ENCODE measurements at places on chromosomes 1 and 21.

DNA sequence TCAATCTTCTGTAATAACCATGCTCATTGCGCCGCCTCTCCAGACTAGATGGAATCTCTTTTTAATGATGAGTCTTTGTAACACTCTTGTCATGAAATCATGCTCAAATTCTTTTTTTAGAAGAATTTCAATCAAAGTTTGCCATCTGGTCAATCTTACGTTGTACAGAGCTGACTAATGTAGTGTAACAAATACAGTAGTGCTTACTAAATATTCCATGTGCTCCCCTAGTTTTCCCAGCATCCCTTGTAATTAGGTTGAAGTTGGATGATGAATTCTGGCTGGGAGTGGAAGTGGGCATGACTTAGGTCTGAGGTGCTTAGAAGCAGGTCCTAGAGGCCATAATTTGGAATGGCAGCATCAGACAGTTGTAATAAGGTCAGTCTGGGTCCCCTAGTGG lies 309.1 kb upstream of the SNX7 start:
- DNase-seq = no peak

DNA sequence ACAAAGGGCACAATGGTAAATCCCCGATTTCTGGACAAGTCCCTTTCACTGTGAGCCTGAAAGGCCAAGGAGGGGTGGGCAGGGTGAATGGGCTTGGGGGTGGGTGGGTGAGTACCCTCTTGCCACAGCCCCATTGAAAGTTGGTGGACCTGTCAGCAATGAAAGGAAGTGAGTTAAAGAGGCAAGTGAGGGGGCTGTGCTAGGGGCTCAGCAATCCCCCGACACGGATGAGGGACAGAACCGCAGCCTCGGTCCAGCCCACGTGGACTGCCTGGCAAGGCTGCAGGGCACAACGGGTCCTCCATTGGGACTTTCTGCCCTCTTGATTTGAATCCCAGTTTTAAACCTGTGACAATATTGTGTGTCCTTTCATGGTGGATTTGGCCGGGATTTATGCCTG lies 255.3 kb downstream of the FOXD2 start:
- DNase-seq = no peak

GRCh38 chr1:4564051-4564450 lies 90.4 kb upstream of the AJAP1 start:
- DNase-seq = no peak

- no peak for DNase-seq
Measured at GRCh38 chr21:33492571-33492970, 1.1 kb upstream of the DNAJC28 start.

DNA sequence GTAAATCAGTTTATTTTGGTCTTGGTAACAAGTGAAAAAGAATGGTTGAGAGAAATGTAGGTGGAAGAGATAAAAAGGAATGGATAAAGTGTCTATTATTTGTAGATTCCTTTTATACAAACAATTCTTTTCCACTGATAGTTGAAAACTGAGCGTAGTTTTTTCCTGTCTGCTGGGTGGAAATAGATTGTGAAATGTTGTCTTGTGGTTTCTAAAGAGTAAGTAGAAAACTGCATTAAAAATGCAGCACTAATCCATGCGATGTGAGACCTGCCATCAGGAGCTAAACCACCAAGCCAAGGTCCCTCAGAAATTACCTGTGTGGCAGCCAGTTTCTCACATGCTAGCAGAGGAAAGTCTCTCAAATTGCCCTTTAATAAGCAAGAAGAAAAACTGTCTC lies 103.2 kb upstream of the SLC44A3 start:
- no peak for DNase-seq

GRCh38 chr1:19488136-19488535 lies 2.8 kb upstream of the CAPZB start:
- DNase-seq = no peak

GRCh38 chr21:18204931-18205330 lies 39.7 kb upstream of the CHODL start:
- DNase-seq = no peak

GRCh38 chr1:11355559-11356475 lies 82.8 kb downstream of the UBIAD1 start:
- DNase-seq = peak; percentile 65

DNA sequence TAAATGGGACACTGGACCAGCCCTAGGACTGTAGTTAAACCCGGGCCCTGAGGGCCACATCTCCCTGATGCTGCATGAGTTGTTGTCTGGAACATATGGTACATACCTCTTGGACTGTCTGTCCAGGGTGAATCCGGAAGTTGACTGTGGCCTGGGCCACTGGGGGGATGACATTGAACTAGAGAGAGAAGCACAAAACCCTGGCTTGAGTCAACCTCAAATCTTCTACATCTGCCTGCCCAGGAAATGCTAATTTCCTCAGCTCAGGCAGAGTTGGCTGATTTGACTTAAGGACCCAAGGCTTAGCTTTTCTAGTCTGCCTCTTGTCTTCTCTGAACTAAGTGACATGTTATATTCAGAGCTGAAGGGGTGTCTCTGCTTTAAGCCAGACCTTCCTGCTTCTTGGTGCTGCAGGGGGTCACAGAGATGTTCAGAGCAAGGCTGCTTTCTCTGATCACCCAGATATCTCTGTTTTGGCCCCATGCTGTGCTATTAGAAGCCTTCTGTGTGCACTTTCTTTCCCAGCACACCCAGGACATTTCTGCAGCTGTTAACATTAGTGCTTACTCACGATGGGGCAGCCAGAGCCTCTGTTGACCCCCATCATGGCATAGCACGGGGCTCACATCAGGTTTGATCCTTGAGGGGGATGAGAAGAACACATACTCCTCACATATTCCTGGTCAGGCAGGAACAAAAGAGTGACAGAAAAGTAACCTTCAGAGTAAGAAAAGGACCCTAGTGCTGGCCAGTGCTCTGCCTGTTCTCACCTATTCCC lies 9.6 kb downstream of the PM20D1 start:
- no peak for DNase-seq

GRCh38 chr1:180616439-180616838 lies 15.4 kb upstream of the XPR1 start:
- DNase-seq = no peak

DNA sequence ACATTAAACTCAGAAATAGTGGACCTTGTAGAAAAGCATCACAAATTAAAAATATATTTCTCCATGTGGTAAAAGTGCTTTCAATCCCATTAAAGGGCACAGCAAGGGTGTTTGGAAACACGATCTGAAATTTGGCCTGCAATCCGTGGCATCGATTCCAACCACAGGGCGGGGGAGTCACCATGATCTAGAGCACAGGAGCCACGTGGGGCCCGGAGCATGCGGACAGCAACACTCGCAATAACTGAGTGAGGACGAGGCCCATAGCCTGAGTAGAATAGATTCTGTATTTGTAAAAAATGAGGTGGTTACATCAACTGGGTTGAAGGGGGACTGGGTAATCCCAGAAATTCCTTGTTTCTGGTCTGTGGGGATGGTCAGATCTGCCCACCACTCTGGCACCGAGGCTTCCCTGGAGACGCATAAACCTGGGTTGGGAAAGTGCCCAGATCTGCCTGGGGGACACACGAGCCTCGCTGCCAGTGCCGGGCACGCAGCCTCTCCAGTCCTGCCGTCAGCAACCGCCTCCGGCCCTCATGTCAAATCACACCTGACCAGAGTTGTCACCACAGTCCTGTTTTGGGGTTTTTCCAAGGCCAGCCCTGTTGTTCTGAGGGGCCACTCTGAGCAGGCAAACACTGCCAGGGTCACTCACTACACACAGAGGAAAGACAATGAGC lies 104.3 kb downstream of the PGBD5 start:
- DNase-seq = no peak

GRCh38 chr1:223364685-223365382 lies 858 bp upstream of the SUSD4 start:
- peak; percentile 48 for DNase-seq

DNA sequence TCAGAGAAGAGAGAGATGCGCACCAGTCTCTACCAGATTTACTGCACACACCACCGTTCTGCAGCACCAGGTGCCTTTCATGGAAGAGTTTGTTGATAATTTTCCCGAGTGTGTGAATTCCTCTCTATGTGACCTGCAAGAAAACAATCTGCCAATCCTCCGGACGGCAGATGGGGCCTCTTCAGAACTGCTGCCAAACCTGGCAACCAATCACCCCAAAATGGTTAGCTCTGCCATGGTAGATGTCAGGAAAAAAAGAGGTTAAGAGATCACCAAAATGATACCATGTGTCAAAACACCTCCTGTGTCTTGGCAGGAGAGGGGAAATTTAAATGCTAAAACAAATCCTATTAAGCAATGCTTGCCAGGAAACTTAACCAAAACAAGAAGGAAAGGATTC lies 96.5 kb downstream of the DAB1 start:
- no peak for DNase-seq

DNA sequence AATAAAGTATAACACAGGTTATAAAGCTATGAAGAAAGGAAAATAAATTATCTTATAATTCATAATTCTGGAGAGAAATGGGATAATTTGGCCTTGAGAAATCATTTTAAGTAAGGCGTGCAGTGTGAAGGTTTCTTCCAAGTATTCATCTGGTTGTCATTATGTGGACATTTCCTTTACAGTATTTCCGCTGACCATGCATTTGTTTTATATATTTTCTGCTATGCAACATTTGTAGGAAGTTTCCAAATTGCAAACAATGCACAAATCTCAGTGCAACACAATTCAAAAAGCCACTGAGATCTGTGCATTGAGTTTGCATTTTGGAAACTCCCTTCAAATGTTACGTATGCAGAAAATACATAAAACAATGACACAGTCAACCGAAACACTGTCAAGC lies 17.8 kb downstream of the ZNF670 start:
- no peak for DNase-seq

DNA sequence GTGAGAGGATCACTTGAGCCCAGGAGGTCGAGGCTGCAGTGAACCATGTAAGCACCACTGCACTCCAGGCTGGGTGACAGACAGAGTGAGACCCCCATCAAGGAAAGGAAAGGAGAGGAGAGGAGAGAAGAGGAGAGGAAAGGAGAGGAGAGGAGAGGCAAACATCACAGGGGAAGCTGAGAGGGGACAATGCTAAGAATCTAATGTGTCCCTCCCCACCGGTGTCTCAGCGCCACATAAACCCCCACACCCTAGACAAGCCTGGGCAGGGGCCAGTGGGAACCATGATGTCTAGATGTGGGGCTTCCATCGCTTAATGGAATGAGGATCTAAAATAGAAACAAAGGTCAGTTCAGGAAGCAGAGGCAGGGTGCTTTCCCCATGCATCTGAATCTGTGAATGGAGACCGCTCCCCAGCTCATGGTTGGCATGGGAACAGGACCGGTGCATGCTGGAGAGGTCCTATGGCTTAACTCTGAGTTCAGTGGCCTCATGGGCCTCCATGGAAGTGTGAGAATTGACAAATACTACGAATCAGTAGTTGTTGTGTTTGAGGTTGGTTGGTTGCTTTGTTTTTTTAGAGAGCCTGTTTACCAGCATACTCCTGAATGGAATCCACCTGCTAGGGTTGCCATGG lies 16.3 kb upstream of the LAPTM5 start:
- DNase-seq = no peak

DNA sequence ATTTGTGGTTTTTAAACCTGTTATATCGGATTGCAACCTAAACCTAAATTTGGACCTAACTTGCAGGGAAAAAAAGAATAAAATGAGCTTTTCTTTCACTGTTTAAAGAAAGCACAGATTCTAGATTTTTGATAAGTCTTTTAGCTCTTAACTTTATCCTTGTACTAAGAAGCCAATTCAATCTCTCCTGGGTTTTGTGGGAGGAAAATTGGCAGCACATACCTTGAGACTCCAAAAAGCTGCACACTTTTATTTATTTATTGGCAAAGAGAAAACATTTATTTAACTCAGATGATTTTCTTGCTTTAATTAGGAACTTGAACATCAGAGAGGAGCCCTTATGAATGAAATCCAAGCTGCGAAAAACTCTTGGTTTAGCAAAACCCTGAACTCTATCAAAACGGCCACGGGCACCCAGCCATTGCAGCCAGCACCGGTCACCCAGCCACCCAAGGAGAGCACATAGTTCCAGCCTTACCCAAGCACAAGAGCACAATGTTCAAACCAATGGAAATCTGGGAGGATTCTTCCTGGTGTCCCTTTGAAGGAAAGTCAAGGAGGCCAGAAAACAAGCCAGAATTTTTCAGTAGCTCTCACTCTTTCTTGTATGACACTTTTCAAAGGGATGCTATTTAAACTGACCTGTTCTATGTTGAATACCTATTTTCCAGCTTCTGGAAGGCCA lies 10.1 kb upstream of the CACYBP start:
- DNase-seq = no peak

- no peak for DNase-seq
Measured at GRCh38 chr1:157287462-157287861, 149.3 kb upstream of the ETV3 start.

DNA sequence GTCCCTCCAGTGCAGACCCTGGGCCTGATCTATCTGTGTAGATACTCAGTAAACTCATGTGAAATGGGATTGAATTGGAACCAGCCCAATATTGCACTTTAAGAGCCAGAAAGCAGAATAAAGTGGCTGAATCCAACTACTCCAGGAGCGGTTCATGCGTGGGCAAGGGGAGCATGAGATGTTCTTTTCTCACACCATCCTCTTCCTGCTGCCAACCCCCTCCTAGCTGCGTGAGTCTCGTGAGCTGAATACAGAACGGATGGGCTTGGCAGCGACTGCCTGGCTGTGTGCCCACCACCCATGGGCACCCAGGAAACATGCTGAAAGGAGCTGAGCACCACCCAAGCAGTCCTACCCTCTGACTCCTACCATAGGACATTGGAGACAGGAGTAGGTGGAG lies 128.3 kb downstream of the ELAVL4 start:
- DNase-seq = peak; percentile 83

Data from NCI-H345 (cell line).